HFFc6 (cell line): ENCODE measurements at places on chromosomes 12 and 14.
A peak's percentile ranks its signal among the peaks of the same experiment; 100 is the strongest.

DNA sequence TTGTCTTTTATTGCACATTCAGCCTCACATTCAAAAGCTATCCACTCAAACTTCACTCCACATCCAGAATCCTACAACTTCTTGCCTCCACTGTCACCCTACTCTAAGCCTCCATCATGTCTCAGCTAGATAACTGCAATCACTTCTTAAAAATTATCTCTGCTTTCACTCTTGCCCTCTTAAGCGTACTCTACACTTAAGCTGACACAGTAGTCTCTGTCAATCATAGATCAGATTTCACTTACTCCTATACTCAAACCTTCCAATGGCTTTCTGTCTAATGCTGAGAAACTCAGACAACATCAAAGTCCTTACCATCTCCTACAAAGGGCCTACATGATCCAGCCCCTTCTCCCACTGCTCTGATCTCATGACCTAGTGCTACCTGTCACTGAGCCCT, 304.1 kb downstream of the ITPR2 start:
- no peak for DNase-seq

GRCh38 chr14:101963656-101964296, 597 bp upstream of the DYNC1H1 start:
- DNase-seq = no peak

- no peak for DNase-seq
Measured at GRCh38 chr12:52341066-52341580, 19.9 kb upstream of the KRT83 start.

- DNase-seq = no peak
Measured at GRCh38 chr12:59858508-59859170, 262.8 kb downstream of the SLC16A7 start.

DNA sequence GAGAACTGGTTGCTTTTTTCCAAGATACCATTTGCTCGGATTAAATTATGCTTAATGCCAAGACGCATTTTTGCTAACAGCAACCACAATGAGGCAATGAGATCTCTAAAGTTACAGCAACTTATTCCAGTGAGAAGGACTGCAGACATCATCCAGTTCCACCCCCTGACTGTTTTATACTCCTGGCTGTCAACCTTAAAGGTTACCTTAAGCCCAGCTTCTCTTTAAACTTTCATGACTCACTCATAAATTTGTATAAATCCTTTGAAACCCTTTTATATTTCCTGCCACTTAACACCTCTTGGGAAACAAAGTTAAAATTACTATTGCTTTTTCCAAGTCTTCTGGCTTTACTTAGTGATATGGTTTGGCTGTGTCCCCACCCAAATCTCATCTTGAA, 80.2 kb downstream of the TMTC1 start:
- no peak for DNase-seq

DNA sequence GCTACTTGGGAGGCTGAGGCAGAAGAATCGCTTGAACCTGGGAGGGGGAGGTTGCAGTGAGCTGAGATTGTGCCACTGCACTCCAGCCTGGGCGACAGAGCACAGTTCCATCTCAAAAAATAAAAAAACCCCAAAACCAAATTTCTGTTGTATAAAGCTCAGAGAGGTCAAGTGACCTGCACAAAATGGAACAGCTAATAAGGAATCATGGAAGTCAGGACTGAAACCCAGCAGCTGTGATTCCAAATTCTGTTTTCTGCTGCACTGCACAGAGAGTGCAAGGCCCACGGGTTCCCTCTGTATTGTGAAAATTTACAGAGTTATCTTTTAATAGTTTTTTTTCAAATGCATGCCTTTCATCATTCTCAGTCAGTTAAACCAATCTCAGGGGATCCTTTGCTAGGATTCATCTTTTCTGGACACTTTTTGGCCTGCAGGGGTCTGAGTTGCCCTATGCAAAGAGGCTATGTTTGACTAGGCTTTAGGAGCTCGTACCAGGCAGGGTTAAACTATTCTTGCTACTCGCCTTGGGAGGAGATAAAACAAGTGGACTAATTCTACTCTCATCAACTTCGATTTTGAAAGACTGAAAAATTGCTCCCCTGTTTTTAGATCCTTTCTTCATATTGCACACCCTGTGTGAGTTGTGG, 26.1 kb upstream of the AACS start:
- no peak for DNase-seq

GRCh38 chr14:31388687-31389413, 31.5 kb downstream of the HEATR5A start:
- DNase-seq = no peak

DNA sequence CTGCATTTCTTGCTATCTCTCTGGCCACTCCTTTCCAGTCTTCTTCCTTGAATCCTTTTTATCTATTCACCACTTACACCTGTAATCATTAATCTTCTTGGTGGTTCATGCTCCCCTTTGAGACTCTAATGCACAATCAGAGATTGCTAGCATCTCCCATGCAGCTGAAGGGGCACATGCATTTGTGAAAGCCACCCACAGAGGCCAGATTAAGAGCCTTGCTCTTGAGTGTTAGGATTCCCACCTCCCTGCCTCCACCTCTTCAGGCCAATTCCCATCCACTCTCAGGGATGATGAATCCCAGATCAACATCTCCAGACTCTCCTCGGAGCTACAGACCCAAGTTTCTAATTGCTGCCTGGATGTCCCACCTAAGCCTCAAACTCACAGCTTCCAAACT, 19.4 kb upstream of the KRT18 start:
- DNase-seq = no peak

DNA sequence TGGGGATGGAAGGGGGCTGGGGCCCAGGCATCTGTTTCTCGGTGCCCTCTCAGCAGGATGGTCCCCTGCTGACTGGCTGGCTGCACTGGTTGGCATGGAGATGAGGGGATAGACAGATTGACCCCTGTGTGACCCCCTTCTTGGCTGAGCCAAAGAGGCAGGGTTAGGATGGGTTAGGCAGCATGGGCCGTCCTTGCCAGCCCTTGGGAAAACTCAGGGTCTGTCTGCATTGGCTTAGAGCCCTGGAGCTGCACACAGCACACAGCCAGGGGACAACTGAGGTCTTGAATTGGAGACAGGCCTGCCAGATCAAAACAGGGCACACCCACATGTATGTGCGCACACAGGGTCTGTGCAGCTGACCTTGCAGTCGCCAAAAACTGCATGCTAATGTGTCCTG, 11.2 kb upstream of the LRP1-AS start:
- DNase-seq = no peak

DNA sequence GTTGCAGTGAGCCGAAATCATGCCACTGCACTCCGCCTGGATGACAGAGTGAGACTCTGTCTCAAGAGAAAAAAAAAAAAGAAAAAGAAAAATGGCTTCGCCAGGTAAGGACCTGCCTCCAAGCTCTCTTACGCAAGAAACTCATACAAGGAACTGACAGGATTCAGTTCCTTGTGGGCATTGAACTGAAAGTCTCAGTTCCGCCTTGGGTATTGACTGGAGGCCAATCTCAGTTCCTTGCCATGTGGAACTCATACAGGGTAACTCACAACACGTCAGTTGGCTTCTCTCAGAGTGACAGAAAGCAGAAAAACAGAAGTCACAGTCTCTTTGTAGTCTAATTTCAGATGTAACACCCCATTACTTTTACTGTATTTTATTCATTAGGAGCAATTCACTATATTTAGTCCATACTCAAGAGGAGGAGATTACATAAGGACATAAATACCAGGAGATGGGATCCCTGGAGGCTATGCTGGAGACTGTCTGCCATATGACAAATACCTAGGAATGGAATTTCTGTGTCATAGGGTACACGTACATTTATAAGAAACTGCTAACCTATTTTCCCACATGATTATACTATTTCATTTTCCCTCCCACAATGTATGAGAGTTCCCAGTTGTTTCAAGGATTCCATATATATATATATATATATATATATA, 11.4 kb upstream of the NOPCHAP1 start:
- peak; percentile 74 for DNase-seq

DNA sequence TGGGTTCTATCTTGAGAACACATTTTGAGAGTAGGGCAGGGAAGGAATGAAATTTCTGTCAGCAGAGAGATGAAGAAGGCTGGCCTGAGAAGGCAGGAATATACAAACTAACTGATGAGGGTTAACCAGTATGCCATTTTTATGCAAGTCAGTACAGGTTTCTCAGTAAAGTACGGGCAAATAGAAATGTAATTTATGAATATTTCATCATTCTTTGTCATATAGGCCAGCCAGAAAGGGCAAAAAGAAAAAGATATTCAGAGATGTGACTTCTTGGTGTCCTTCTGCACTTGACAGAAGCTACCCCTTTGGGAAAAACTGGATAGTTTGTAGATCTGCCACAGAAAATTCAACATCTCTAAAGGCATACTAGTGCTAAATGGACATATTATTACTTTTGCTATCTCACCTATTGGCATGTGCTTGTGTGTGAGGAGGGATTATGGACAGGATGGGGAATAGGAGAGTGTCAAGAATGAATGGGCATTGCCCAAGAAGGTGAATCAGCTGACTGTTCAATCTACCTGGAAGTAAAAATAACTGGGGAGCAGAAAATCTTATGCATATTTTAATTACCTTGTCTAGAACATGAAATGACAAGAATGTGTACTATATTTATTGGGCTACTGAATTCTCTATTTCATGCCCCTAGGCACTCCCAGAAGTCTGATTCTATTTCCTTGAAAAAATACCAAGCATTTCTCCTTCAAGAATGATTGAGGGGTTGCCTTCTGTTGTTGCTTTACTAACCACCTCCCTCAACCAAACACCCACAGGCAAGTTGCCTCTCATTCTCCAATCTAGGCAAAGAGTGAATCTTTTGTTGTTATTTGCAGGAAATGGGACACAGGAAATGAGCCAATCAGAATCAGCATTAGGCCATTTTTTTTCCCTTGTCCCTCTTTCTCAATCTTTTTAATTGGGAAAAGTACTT, 175.1 kb upstream of the SLC38A2 start:
- peak; percentile 61 for DNase-seq

- peak; percentile 48 for DNase-seq
Measured at GRCh38 chr14:38721822-38722431, 381.1 kb downstream of the SEC23A start.

DNA sequence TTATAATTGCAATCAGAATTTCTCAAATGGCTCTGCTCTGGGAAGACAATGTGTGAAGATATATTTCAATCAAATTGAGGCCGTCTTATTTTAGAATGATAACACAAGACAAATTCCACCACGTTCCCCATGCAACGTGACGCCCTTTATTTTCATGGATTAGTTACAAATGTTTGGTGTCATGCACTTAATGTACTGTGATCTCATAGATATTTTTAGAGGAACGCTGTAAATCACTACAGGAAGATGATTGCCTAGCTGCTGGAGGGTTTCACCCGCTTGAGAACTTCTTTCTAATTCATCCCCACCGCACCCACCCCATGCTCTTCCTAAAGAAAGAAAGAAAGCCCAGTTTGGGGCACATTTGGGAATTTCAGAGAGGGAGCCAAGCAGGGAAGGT, 117.2 kb downstream of the PLXNC1 start:
- DNase-seq = no peak

- DNase-seq = no peak
Measured at GRCh38 chr14:71220462-71220861, 313.2 kb downstream of the PCNX1 start.

GRCh38 chr14:67241411-67242167, at the start of gene PALS1:
Gene PALS1, plus strand, starts transcription at chr14:67241435. Its CDS starts 37,736 bp downstream, at chr14:67279171.
- peak; percentile 78 for DNase-seq

DNA sequence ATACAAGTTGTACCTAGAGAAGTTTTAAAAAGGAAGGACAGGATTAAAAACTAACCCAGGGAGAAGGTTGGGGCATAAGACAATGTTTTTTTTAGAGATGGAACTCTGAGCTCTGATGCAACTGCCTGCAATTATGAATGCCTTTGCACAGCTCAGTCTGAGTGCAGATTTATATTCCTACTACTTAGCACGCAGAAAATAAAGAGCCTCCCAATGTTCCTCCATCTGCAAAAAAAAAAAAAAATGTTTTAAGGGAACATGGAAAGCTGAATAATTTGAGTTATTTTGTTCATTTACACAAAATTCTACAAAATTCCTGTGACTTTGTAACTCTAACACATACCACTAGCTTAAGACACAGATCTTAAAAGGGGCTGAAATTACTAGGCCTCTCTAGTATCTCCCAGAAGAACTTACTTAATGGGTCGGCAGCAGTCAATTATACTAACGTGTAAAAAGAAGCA, 15.7 kb downstream of the CLIP1 start:
- peak; percentile 17 for DNase-seq

- no peak for DNase-seq
Measured at GRCh38 chr14:69657950-69658355, 46.6 kb downstream of the SUSD6 start.

DNA sequence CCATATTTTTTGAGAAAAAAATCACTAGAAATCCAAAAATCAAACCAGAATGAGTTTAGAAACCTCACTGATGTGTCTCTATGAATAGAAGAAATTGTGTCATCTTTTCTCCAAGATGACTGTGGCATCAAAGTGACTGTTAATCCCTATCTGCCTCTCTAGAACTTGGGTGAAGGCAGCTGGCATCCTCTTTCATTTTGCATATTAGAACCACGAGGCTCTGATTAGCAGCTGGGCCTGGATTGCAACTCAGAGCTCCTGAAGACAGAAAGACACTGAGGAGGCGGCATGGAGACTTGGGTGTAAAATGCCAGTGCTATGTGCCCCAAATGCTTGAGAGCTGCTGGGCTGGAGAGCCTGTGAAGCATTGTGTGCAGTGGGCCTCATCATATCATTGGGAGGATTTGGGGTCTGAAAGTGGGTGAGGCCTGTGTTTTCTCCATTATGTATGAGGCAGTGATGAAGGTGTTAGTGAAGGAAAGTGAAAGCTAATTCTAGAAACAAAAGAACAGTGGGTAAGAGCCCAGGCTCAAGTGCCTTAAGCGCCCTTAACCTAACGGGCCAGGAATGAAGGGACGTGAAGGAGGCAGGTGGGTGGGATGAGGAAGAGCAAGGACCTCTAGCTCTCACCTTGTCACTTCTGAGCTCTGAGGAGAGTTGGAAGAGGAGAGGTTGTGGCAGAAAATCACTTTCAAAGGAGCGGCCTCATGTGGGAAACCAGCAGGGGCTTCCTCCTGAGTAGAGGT, 26.2 kb downstream of the NKX2-8 start:
- no peak for DNase-seq

DNA sequence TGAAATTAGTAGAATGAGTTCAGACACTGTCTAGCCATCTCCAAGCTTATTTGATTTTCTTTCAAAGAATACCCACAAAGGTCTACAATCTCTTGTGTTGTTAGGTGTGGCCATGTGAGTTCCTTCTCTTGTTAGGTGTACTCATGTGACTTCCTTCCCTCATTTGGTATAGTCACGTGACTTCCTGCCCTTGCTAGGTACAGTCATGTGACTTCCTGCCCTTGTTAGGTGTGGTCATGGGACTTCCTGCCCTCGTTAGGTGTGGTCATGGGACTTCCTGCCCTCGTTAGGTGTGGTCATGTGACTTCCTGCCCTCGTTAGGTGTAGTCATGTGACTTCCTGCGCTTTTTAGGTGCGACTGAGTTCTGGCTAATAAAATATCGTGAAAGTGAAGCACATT, 179.6 kb downstream of the TMX1 start:
- DNase-seq = no peak
